ENCODE measurements at places on chromosomes 6 and 20.

DNA sequence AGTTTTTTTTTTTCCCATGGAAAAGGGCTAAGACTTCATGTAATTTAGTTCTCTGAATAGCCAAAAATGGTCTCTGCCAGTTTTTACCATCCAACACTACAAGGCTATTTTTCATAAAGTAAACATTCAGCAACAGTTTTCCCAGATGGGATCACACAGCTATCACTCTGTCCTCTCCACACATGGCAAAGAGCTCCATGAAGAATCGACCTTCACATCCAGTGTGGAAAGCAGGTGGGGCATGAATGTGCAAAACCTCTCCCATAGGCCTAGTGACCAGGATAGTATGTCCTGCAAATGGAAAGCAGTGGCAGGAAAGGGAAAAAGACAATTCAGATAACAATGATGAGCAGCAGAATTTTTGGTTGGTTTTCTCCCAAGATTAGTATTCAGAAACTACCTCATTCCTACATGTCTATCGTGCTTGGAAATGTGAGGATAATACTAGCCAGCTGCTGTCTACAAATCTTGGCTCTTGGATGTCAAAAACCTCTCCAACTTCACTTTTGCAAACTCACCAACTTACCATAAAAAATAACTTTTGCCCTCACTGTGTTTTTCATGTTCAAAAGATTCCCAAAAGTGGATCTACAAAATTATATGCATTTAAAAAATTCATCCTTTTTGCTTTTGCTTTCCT lies 159.7 kb upstream of the MCHR2 start:
- DNase-seq: no peak

DNA sequence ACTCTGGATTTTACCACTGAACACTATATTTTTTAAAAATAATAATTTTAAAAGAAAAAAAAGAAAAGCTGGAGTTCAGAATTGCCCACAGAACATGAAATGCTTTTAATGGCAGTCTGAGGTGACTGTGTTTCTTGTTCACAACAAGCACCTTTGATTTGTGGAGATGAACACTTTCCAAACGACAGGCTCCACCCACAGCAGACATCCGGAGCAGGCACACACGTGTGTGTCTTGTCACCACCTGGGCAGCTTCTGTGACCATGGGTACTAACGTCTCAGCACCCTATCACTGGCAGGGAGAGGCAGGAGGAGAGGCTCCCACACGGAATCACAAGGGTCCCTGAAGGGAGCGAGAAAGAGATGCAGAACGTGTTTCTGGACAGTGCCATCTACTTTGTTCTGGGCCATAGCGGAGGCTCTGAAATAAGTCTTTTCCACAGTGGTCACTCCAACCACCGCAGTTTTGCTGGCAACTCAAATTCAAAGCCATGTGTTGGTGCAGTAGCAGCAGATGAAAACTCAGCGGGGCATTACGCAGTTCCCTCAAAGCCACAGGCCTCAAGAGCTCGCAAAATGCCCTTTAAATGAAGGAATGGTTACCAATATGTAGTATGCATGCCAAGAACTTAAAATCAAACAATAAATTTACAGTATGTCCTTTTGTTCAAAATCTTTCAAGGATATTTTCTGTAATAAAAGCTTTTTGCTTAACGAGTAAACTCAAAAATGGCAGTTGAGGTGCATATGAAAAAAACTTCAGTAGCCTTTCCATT lies 242.2 kb downstream of the FOXC1 start:
- DNase-seq: no peak

DNA sequence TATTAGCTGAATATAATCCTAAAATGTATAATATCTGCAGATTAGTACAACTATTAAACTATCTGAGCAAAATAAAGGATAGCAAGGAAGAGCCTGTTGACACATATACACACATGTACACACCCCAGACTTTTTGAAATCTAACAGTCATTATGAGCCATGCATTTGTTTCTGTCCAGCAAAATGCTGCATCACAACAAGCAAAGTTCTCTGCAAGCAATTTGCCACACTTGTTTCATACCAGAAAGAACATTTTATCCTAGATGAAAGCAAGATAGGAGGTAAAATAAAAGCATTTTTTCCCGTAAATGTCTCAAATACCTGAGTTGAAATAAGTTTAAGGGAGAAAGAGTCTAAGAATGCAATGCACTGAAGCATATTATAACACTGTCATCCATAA lies 145.2 kb downstream of the COL21A1 start:
- no peak for DNase-seq

GRCh38 chr6:109296971-109297372 lies 85.3 kb downstream of the CD164 start:
- no peak for DNase-seq

DNA sequence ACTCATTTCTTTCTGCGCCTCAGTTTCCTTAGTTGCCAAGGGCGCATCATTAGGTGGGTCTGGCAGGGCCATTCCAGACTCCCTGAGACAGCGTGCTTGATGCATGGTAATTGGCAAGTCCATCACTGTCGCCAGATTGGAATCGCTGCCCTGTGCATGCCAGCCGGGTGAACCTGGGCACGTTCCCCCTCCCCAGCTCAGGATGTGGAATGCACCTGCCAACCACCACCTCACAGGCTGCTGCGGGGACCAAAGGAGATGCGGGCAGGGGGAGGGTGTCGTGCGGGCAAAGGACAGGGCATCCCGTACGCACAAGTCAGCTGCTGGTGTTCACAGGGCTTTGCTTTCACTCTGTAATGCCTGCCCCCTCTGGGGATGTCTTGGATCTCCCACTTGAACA lies 36.4 kb upstream of the PMEPA1 start:
- DNase-seq: no peak

DNA sequence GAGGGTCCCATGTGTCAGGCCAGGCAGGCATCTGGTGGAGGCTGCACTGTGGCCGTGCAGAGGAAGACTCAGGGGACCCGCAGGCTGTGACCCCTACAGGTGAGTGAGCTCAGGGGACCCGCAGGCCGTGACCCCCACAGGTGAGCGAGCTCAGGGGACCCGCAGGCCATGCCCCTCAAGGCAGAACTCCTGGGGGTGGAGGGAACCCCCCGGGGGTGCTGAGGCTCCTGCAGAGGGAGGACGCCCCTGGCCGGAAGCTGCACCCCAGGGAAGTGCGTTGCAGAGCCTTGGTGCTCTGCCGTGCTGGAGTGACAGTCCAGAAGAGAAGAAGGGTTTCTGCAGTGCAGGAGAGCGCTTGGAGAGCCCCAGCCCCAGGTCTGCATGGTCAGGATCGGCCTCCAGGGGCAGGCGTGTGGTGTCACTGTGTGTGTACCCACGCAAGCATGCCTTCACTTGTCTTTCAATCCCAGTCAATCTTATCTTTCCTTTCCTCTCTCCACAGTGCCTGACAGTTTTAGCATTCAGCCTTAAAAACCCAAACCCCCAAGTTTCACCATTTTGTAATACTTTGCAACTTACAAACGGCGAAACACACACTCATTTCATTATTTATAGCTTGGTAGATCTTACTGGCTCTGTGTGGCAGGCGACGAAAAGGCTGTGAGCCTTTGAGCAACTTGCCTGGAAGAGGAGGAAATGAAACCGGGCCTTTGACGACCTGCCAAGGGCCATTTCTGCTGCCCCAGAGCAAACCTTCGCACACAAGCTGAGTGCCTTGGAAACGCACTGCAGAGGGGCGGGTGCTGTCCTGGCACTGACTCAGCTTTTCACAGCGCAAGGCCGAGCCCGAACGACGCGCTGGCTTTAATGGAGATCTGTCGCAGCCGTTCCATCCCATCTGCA lies 101.4 kb upstream of the AGPAT4 start:
- DNase-seq: no peak

DNA sequence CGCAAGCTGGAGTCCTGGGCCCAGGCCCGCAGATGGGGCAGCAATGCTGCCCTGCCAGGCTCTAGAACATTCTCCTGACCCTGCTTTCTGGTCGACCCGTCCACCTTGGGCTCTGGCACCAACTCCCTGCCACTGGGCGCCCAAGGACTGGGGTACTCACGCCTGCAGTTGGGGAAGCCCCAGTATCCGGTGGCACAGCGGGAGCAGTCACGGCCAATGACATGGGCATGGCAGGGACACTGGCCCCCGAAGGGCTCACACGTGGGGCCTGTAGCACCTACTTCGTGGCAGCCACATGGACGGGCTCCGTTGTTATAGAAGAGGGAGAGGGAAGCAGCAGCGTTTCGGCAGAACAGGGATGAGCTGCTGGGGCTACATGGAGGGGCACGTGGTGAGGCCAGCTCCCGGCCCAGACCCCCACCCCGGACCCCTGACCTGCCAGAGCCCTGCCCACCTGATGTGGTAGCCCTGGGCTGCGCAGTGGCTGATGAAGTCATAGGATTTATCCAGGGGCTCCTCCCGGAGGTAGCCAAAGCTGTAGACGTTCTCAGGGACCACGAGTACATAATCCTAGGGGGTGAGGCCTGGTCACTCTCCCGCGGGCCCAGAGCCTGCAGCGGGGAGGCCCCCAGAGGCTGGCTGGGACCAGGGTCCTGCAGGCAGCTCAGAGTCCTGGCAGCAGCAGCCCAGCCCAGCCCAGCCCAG lies 26.0 kb downstream of the ADRM1 start:
- no peak for DNase-seq

DNA sequence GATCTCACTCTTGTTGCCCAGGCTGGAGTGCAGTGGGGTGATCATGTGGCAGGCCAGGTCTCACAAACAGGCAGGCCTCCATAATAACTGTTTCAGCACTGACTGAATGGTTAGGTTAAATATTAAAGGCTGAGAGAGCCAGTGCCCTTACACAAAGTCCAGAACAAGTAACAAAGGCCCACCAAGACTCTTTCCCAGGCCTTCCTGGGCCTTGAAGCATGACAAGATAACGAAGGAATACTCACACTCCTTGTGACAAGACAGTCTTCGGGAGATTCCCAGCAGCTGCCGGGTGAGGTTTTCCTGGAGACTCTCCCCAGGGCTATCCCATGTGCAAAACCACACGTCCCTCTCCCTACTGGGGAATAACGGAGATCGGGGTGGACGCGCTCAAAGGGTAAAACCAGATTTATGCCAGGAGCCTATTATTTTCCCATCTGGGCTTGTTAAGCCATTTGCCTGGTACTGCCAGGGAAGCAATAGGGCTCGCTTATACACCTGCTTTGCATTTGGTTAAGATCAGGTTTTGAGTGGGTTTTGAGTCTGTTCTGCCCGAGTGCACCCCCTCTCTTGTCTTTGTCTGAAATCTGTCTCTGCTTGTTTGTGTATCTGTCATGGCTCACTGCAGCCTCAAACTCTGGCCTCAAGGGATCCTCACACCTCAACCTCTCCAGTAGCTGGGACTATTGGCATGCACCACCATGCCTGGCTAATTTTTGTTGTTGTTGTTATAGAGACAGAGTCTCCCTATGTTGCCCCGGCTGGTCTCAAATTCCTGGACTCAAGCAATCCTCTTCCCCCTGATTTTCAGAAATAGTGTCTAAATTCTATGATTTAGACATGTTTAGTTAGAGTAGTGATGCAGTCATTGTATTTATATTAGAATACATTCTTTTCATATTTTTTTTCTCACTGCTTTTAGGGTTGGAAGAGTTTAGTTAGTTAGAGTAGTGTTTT lies 1.4 kb upstream of the ENPP3 start:
- DNase-seq: no peak

DNA sequence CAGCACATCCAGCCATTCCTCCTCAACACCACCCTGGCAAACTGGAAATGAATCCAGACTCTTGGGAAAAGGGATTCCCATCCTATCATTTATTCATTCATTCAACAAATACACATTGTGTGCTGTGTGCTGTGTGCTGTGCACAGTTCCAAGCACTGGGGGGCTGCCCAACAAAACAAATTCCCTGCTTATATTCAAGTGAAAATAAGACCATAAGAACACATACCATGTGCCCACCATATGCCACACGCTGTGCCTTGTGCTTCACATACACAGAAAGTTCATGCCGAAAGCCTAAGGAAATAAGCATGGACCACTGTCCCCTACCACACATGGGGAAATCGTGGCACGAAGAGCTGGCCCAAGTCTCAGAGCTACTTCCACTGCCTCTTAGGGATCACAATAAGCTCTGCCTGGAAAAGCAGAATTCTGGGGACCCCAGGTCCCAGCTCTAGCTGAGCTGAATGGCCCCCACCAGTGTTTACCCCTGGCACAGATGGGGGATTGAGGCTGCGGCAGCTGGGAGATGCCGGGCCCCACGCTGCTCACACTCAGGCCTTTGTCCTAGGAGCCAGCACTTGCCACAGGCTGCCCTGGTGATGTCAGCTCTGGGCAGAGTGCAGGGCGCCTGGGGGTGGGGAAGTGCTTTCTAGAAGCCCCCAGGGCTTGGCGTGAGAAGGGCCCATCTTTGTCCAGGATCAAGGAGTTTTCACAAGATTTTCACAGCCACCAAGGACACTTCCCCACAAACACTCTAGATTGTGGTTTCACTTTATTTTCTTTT lies 99.6 kb downstream of the PREX1 start:
- no peak for DNase-seq

DNA sequence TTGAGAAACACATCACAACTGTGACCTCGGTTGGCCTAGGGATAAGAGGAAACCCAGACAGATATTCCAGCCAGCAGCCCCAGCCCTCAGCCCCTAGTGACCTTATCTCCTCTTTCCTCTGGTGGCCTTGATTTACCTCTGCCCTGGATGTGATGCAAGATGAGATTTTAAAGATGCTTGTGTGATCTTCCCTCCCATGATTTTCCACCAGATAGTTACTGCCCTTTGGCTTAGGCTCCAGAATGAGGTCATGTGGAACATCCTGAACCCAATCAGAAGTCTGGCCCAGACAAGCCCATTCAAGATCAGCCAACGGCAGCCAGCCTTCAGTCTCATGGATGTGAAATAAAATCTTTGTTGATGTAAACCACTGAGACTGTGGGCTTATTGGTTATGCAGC lies 104.0 kb downstream of the BANF2 start:
- DNase-seq: no peak

DNA sequence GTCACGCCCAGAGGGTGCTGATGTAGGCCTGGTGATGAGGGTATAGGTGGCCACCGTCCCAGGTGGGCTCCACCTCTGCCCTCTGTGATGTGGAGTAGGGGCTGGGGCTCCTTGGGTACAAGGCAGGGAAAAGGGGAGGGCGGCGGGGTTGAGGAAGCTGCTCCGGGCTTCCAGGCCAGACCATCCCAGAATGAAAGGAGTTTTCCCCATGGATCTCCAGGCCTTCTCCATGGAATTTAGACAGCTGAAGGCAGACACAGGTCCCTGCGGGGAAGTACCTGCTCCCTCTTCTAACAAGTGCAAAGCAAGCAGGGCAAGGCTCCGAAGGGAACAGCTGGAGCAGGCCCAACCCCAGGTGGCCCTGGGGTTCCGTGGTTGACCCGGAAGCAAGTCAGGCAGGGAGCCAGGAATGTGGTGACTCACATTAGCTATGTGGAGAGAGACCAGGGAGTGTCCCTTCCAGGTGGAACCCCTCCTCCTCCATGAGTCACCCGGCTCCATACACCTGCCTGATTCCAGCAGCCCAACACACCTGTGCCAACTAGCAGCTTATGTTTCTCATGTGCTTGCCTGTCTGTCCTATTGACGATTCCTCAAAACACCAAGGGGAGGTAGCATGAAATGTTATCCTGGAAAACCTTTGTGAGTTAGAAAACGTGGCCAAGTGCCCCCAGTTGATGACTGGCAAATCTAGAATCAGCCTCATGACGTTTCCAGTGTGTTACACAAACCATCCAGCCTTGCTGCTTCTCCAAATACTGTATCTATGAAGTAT lies 59.7 kb upstream of the SNX9 start:
- DNase-seq: no peak

GRCh38 chr20:21102603-21103311 lies 3.4 kb downstream of the LINC00237 start:
- DNase-seq: no peak

GRCh38 chr20:2698186-2698817 lies 5.7 kb downstream of the EBF4 start:
- DNase-seq: no peak

- DNase-seq: no peak
Observed at GRCh38 chr6:62764841-62765240, 446.4 kb upstream of the FKBP1C start.

GRCh38 chr20:43977962-43978361 lies 63.3 kb downstream of the TOX2 start:
- no peak for DNase-seq
